Memory B cell (primary cell): ENCODE measurements at places on chromosomes 5 and 9.

- peaks cover 12% of the 10 kb centered on the region for H3K4me1 ChIP-seq
- DNase-seq = no peak
- H3K27ac ChIP-seq = peak overlapping the region; percentile 28
- peaks cover 2% of the 10 kb centered on the region for H3K36me3 ChIP-seq
- H3K4me3 ChIP-seq = no peak overlapping the region
- H3K27me3 ChIP-seq = peaks cover 3% of the 10 kb centered on the region
These were observed 5.4 kb downstream of the GDA start for GRCh38 chr9:72154468-72155285.

DNA sequence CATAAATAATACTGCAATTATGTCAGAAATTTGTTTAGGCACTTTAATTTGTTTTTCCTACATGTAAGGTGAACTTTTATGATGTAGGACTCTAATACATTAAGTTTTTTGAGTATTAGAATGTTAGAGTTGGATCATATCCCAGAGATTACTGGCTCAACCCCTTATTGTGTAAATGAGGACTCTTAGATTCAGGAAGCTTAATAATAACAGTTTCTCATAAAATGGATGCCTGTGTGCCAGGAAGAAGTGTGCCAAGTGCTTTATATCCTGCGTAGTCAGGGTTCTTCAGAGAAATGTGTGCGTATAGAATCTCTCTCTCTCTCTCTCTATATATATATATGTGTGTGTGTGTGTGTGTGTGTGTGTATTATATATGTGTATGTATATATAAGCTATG lies 388.5 kb downstream of the CAAP1 start:
- H3K27me3 ChIP-seq = no peaks in the 10 kb centered on the region
- H3K36me3 ChIP-seq = no peaks in the 10 kb centered on the region
- no peak overlapping the region for H3K27ac ChIP-seq
- H3K4me1 ChIP-seq = no peaks in the 10 kb centered on the region
- H3K4me3 ChIP-seq = no peak overlapping the region

DNA sequence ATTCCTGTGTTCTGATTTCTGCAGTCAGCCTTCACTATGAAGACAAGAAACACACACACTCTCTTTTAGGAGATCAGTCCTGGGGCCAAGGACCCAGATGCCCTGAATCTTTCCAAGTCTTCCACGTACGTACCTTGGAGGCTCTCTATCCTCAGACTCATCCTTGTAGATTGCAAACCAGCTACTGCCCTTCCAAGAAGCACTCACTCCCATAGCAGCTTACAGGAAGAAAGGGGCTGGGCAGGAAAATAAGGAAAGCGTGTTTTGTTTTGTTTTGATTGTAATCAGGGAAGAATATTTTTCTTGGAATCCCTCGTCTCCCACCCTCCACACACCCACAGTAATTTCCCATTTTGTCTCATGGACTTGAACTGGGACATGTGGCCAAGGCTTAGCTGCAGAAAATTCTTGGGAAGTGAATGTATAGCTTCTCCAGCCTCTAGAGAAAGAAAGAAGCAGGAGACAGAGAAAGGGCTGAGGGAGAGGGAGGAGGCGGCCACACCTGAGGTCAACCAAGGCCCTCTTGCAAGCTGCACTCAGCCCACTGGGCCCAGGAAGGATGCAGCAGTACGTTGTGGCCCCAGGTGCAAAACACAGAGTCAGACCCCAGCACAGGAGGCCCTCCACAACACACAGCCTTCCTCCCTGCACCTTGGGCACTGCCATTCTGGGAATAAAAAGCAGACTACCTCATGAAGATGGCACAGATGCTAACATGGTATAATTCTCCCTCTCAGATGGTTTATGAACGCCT lies 29.9 kb downstream of the IRX2 start:
- no peaks in the 10 kb centered on the region for H3K4me1 ChIP-seq
- no peak overlapping the region for H3K27ac ChIP-seq
- no peak overlapping the region for H3K4me3 ChIP-seq
- DNase-seq = no peak
- no peaks in the 10 kb centered on the region for H3K36me3 ChIP-seq

DNA sequence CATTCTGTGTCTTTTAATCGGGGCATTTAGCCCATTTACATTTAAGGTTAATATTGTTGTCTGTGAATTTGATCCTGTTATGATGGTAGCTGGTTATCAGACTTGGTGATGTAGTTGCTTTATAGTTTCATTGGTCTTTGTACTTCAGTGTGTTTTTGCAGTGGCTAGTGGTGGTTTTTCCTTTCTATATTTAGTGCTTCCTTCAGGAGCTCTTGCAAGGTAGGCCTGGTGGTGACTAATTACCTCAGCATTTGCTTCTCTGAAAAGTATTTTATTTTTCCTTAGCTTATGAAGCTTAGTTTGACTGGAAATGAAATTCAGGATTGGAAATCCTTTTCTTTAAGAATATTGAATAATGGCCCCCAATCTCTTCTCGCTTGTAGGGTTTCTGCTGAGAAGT lies 156.9 kb downstream of the CNTLN start:
- no peak overlapping the region for H3K27ac ChIP-seq
- H3K36me3 ChIP-seq = no peaks in the 10 kb centered on the region
- no peaks in the 10 kb centered on the region for H3K27me3 ChIP-seq
- no peak overlapping the region for H3K4me3 ChIP-seq
- H3K4me1 ChIP-seq = no peaks in the 10 kb centered on the region
- no peak for DNase-seq

DNA sequence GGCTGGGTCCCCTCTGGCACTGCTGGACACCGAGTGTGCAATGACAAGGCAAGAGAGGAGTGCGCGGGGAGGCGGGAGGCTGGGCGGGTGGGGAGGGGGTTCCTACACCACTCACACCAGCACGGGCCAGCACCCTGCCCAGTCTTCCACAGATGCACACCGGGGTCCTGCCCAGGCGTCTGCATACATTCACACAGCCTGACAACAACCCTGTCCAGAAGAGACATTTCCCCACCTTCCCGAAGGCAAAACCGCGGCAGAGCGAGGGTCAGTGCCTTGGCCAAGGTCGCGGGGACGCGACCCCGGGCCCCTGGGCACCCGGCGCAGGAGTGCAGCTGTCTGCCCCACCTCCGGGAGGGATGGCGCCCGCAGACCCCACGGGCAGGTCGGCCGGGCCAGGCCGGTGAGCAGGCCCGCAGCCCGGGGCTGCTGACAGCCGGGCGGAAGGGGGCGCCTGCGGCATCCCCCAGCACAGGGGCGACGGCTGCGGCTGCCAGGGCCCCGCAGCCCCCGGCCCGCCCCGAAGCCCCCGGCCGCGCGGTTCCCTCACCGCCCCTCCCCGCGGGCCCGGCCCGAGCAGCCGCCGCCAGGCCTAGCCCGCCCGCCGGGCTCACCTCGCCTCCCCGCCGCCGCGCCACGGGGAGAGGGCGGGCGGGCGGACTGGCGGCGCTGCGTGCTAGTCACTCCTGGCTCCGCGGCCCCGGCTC lies 496 bp downstream of the MAPK9 start:
- no peaks in the 10 kb centered on the region for H3K27me3 ChIP-seq
- peak overlapping the region; percentile 94 for H3K4me3 ChIP-seq
- DNase-seq = no peak
- peak overlapping the region; percentile 99 for H3K27ac ChIP-seq
- H3K4me1 ChIP-seq = peaks cover 36% of the 10 kb centered on the region

DNA sequence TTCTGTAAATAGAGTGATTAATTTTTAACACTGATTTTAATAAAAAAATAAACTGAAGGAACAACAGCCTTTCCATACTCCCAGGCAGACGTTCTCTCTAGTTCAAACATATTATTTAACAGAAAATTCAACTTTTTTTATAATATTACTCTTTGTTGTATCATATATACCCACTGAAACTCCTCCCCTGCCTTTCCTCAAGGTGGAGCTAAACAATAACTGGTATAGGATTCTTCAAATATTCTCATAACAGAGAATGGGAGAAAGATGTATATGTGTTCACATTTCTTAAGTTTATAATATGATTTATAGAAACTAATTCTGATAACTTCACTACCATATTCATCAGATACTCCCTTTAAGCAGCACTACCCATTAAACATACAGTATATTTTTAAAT lies 83.4 kb downstream of the CYLC2 start:
- H3K4me1 ChIP-seq = no peaks in the 10 kb centered on the region
- H3K27me3 ChIP-seq = no peaks in the 10 kb centered on the region
- H3K27ac ChIP-seq = no peak overlapping the region
- H3K36me3 ChIP-seq = no peaks in the 10 kb centered on the region

GRCh38 chr5:106121972-106122605 lies 1548.6 kb downstream of the EFNA5 start:
- no peak overlapping the region for H3K27ac ChIP-seq
- no peaks in the 10 kb centered on the region for H3K27me3 ChIP-seq
- no peaks in the 10 kb centered on the region for H3K36me3 ChIP-seq
- DNase-seq = no peak
- H3K4me3 ChIP-seq = no peak overlapping the region
- no peaks in the 10 kb centered on the region for H3K4me1 ChIP-seq

DNA sequence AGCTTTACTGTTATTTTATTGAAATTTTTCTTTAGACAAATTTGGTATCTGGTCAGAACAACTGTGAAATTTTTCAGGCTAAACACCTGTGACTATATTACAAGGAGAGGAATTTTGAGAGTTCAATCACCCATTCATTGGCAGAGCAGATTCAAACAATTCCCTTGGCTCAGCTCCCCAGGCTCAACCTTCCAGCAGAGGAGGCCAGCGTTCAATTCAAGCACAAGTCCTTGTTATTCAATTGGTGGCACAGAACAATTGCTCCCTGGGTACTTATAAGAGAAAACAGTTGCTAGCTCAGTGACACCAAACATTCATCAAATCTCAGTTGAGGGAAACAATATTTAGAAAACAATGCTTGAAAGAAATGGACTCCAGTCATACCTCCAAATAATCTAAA lies 83.3 kb downstream of the SUSD1 start:
- no peak overlapping the region for H3K4me3 ChIP-seq
- H3K4me1 ChIP-seq = peaks cover 3% of the 10 kb centered on the region
- DNase-seq = no peak
- H3K27ac ChIP-seq = no peak overlapping the region
- H3K27me3 ChIP-seq = no peaks in the 10 kb centered on the region

DNA sequence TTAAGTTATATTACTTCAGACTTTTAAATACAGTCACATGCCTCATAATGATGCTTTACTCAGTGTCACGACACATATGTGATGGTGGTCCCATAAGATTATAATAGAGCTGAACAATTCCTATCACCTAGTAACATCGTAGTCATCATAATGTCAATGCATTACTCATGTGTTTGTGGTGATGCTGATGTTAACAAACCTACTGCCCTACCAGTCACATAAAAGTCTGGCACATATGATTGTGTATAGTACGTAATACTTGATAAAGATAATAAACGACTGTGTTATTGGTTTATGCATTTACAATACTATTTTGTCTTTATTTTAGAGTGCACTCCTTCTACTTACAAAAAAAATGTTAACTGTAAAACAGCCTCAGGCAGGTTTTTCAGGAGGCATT lies 103.7 kb downstream of the PAM start:
- H3K4me3 ChIP-seq = no peak overlapping the region
- no peaks in the 10 kb centered on the region for H3K36me3 ChIP-seq
- no peaks in the 10 kb centered on the region for H3K4me1 ChIP-seq
- H3K27ac ChIP-seq = no peak overlapping the region
- no peak for DNase-seq
- no peaks in the 10 kb centered on the region for H3K27me3 ChIP-seq

GRCh38 chr5:156037151-156037909 lies 289.6 kb upstream of the SGCD start:
- no peak overlapping the region for H3K4me3 ChIP-seq
- no peak overlapping the region for H3K27ac ChIP-seq
- no peak for DNase-seq

GRCh38 chr9:29230931-29231330 lies 1657.7 kb upstream of the C9orf72 start:
- H3K4me1 ChIP-seq = no peaks in the 10 kb centered on the region
- no peak overlapping the region for H3K27ac ChIP-seq
- H3K27me3 ChIP-seq = no peaks in the 10 kb centered on the region
- no peaks in the 10 kb centered on the region for H3K36me3 ChIP-seq
- no peak overlapping the region for H3K4me3 ChIP-seq

- no peak for DNase-seq
- H3K4me1 ChIP-seq = peaks cover 30% of the 10 kb centered on the region
- no peaks in the 10 kb centered on the region for H3K27me3 ChIP-seq
- peaks cover 6% of the 10 kb centered on the region for H3K36me3 ChIP-seq
These were observed 1.9 kb upstream of the ZNF79 start for GRCh38 chr9:127422133-127422782.

- no peaks in the 10 kb centered on the region for H3K27me3 ChIP-seq
- H3K27ac ChIP-seq = no peak overlapping the region
- peaks cover 12% of the 10 kb centered on the region for H3K36me3 ChIP-seq
- no peaks in the 10 kb centered on the region for H3K4me1 ChIP-seq
These were observed 24.1 kb downstream of the PSAT1 start for GRCh38 chr9:78320875-78321496.

DNA sequence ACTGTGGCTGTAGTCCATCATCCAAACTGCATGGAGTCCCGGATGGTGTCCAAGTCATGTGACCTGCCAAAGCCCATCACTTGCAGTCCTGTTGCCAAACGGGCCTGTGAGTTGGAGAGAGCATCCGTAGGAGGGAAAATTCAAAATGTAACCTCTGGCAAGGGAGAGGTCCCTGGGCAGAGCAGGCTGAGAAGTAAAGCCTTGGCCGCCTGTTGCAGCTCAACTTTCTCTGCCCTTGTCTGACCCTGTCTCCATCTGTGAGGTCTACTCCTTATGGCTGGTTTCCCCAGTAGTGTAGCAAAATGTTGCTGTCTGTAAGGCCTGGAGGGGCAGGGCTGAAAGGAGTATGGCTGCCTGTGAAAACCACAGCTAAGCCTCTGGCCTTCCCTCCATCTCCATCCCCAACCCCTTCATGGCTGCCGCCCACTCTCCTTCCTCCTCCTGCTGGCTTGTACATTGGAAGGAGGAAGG lies 163.5 kb downstream of the SEMA6A start:
- DNase-seq = no peak
- no peaks in the 10 kb centered on the region for H3K27me3 ChIP-seq
- no peak overlapping the region for H3K4me3 ChIP-seq
- peaks cover 33% of the 10 kb centered on the region for H3K36me3 ChIP-seq
- H3K27ac ChIP-seq = no peak overlapping the region
